ENCODE measurements at places on chromosomes 16 and 17.

DNA sequence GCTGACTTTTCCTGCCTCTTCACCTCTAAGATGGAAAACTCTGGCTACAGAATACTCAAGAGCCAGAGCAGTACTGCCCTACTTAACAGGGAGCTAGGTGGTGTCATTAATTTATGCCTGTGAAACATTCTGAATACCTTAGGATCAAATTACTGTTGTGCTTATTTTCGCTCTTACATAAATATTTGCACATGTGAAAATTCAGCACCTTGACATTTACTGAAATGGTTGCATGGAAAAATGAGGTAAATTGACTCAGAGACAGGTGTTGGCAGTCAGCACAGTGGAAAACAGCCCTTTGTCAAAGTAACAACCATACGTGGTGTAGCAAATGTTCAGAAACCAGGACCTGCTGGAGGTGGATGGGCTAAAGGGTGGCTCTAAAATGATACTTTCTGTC is 193.6 kb downstream of the CDH8 start:
- DNase-seq: no peak

DNA sequence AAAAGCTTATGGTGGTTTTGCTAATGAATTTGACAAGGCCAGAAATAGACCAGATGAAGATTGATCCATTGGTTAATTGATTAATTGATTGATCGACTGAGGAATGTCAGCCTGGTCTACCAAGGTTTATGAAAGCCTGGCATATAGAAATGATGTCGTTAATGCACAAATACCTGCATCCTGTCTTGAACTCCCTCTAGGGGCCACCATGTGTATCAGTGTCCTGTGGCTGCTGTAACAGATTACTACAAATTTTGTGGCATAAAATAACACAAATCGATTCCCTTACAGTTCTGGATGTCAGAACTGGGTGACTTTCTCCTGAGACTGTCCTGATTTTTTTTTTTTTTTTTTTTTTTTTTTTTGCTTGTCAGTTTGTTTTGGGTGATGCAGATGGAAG is 553.2 kb downstream of the MAF start:
- DNase-seq: peak; percentile 36

DNA sequence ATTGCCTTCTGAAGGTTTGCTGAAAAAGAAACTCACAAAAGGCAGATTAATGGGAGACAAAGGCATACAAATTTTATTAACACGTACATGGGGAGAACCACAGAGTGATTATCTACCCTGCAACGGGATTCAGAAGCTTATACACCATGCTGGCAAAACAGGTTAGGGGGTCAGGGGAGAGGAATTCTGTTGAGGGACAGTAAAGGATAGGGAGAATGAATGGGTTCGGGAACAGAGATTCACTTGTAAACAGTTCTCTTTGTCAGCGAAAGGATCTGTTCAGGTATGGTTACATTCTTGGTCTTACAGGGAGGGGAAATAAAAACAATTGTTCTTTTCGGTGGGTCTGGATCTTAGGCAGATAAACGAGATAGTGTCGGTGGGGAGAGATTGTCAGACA is 54.3 kb upstream of the B4GALNT2 start:
- no peak for DNase-seq

DNA sequence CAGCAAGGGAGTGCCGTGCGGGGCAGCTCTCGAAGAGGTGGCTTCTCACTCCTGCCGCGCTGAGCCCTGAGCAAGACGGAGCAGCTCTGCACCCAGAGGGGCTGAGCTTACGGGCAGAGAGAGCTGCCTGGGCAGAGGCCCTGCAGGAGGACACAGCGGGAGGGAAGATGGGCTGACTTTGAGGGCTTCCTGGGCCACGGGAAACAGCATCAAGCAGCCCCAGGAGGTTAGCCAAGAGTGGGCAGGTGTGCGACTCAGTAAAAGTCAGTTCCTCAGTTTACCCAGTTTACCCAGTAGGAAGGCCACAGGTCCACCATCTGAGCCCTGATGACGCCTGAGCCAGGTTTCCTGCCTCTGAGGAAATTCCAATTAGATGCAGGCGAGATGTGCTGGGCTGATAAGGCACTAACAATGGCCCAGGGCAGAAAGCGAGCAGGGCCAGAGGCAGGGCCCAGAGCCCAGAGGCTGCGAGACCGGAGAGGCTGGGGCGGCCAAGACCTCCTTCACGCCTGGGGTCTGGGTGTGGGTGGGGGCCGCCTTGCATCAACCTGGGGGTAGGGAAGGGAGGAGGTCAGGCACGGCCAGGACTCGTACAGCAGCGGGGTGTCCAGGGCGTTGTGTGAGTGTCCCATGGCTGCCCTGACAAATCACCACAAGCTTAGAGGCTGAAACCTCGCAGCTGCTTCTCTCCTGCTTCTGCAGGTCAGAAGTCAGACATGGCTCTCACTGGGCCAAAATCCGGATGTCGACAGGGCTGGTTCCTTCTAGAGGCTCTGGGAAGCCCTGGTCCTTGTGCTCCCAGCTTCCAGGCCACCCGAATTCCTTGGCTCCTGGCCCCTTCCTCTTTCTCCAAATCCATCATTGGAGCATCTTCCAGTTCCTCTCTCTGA is 32.0 kb upstream of the CIBAR2 start:
- no peak for DNase-seq

DNA sequence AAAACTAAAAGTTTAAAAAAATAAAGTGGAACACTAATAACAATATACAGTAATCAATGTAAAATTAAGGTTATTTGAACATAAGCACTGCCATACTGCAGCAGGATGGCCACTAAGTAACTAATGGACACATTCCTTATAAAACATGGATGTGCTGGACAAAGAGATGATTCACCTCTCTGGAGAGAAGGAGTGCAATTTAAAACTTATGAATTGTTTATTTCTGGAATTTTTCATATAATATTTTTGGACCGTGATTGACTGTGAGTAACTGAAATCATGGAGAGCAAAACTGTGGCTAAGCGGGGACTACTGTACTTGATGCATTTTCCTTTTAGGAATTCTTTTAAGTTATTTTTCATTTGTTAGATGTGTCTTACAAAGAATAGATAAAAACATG is 21.8 kb downstream of the CBFB start:
- no peak for DNase-seq

DNA sequence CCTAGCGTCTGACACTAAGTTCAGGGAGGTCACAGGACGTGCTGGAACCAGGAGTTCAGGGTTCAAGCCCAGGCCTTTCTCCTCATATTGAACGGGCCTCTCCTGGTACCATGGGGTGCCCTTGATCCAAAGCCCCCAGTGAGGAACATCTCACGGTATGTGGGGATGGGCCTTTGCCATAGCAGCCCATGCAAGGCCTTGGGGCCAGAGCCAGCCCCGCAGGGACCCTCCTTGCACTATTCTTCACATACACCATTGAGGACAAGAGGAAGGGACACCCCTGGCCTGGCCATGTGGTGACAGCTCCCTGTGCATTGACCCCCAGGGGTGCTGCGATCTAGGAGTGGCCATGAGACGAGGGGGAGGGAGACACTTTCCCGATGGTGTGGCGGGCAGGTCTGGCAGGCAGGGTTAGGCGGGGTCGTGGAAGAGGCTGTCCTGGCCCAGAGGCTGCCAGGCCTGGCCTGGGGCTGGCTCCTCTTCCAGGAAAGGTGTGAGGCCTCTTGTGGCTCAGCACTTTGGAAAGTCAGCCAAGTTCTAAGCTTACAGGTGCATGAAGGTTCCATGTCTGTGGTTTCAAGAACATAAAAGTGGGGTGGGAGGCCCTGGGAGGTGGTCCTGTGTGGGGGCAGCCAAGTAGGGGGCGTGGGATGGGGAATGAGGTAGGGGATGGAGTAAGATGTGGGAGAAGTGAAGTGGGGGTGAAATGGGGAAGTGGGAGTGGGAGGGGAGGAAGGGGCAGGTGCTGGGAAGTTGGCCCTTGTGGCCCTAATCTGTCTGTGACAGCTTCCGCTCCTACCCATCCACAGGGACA is 88.7 kb upstream of the CBX4 start:
- no peak for DNase-seq

DNA sequence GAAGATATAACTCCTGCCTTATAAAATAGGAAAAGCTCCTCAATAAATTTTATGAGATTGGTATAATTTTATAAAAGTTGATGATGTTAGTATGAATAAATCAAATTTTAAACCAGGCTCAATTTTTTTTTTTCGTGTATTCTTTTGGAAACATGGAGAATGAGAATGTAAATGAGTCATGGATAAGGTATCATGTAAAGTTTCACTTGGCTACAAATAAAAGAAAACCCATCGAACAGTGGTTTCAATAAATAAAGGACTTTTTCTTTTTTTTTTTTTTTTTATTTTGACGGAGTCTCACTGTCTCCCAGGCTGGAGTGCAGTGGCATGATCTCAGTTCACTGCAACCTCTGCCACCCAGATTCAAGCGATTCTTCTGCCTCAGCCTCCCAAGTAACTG is 67.3 kb downstream of the PHKB start:
- DNase-seq: no peak

DNA sequence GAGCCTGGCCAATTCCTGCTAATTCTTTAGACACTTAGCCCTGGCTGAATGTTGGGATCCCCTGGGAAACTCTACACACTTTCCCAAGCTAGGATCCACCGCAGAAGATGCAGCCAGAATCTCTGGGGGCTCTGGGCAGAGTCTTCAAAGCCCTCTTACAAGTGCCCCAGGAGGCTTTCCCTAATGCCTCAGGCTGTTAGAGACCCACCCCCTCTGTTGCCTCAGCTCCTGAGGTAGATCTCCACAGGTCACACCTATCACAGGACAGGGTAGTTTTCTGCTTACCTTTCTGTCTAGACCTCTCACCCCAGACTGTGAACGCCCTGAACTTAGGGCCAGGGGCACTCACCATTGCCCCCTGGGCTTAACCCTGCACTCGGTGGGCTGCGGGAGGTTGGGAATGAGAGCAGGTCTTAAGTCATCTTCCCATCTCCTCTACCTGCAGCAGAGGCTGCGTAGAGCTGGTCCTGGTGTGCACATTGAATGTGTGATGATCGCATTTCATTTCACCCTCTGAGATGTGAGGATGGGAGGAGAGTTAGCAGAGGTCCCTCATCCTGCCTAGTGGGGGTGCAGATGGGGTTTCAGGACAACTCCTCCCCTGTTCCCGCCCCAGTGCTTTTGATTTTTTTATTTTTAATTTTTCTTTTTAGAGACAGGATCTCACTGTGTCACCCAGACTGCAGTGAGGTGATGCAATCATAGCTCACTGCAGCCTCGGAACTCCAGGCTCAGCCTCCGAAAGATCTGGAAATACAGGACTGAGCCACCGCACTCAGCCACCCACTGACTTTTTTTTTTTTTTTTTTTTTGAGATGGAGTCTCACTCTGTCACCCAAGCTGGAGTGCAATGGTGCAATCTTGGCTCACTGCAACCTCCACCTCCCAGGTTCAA is 89.0 kb upstream of the LHX1 start:
- DNase-seq: no peak

DNA sequence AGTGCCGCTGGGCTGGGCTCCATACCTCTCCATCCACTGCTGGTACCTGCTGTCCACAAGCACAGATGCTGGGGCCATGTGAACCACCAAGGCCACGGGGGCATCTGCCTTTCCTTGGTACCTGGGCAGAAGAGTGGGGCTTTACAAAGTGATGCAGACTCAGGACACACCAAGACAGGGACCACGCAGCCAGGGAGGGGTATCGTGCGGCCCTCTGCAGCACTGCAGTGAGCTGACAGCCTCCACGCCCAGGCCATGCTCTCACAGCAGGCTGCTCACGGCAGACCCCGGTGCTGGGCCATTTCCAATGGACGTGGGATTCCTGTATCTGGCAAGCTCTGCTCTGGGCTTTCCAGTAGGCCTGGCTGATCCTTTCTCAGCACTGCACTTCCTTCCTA is 14.4 kb downstream of the ELAC2 start:
- DNase-seq: no peak

DNA sequence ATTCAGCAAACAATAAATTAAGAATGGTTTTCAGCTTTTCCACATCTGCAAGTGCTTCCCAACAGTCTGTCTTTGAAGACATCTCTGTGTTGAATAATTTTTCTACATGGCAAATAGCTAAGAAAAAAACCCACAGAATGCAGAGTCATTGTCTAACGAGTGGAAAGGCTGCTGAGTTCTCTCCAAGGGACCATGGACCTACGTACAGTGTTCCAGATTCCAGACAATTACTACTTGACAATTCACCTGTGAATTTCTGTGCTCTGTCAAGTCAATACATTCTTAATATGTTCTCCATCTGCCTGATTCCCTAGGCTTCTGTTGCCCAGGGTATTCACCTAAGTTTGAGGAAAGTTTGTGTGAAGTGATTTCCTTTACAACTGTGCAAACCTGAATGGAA is 83.8 kb upstream of the CA10 start:
- no peak for DNase-seq

GRCh38 chr17:28554565-28554964 is 2.1 kb upstream of the UNC119 start:
- DNase-seq: no peak

- DNase-seq: peak; percentile 81
These were observed 33.2 kb upstream of the PLCG2 start for GRCh38 chr16:81745704-81746558.

DNA sequence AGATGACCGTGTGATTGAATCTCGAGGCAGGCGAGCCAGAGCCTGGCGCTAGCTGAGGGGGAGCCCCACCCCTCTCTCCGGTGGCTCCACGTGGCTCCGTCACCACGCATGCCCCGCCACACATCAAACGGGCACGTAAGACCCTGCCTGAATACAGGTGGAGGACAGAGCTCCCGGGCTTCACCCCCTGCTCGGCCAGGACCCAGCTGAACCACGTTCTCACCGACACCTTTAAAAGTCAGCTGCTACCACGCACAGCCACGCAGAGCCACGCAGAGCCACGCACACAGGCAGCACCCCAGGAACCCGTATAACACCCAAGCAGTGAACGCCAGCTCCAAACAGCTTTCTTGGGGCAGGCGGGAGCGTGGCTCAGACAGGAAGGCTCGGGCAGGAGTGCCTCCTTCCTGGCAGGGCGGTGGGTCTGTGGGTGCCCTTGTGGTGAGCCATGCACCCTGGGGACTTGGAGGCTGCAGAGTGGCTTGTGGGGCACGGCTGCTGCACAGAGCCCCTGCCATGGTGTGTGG is 4.4 kb downstream of the TMEM204 start:
- DNase-seq: peak; percentile 34

- DNase-seq: peak; percentile 86
These were observed at the start of gene BRD7 for GRCh38 chr16:50368410-50369132. TSS of gene BRD7 (minus strand) at chr16:50368988. CDS start at chr16:50368774, 214 bp downstream.

- no peak for DNase-seq
These were observed 3.9 kb upstream of the LUC7L3 start for GRCh38 chr17:50715471-50715870.

- DNase-seq: peak; percentile 46
These were observed 20.1 kb upstream of the CYLD start for GRCh38 chr16:50721549-50722404.

DNA sequence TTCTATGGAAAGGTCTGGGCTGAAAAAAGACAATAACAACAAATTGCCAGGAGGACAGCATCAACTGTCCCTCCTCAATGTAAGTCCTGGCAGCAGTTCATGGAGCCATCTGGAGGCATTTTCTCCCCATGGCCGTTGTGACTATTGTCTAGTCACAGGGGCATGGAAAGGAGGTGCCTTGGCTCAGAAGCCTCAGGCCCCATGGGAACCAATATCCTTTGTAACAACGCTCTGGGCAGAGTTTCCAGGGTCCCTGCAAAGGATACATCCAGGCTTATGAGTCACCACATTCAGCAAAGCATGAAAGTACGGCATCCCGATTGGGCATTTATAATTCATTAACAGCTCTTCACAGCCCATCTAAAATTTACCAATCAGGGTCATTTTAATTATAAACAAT is 85.2 kb downstream of the GLG1 start:
- DNase-seq: no peak

GRCh38 chr17:41500131-41500911 is 5.1 kb downstream of the KRT13 start:
- no peak for DNase-seq
